Smooth muscle cell of bladder (primary cell): ENCODE measurements at places on chromosomes 5 and 9. TPM values are rescaled to one million over a fixed set of nuclear protein-coding genes. Genes with fewer than 3 reads are reported as not detected.

TPPP gene
- total RNA-seq, result 0.09 and 0.14 TPM in 2 replicates

RNF208 gene
- total RNA-seq, result under 0.01 and 0.18 TPM in 2 replicates

SLCO4C1 gene
- total RNA-seq, result not detected in 2 replicates

ADAMTS6 gene
- total RNA-seq, result 58.6 and 72.2 TPM in 2 replicates

PLGRKT gene
- total RNA-seq, result 9.7 and 12.4 TPM in 2 replicates

IL13 gene
- total RNA-seq, result not detected in 2 replicates

ANKRD18B gene
- total RNA-seq, result 0.28 and 0.46 TPM in 2 replicates

RRAGA gene
- 49.5 and 70.6 TPM in 2 replicates for total RNA-seq

CDO1 gene
- total RNA-seq, result 2.6 and 7.7 TPM in 2 replicates

PCDHGA10 gene
- 4.3 and 5.4 TPM in 2 replicates for total RNA-seq

SPAAR gene
- total RNA-seq, result 0.18 TPM in 1 of 2 replicates, not detected in the other

IGIP gene
- 6.5 and 11.0 TPM in 2 replicates for total RNA-seq

CXCL14 gene
- 0.14 and 0.37 TPM in 2 replicates for total RNA-seq

SYK gene
- under 0.01 TPM in 2 replicates for total RNA-seq

CARTPT gene
- not detected in 2 replicates for total RNA-seq

WDR38 gene
- total RNA-seq, result not detected in 2 replicates

TRIM36 gene
- total RNA-seq, result 0.14 and 0.37 TPM in 2 replicates

SOHLH1 gene
- total RNA-seq, result not detected in 2 replicates

C9orf153 gene
- total RNA-seq, result 0.18 and 0.43 TPM in 2 replicates

PTGES gene
- 92.9 and 108 TPM in 2 replicates for total RNA-seq

SPATA31D4 gene
- not detected in 2 replicates for total RNA-seq

TMEM252 gene
- total RNA-seq, result not detected in 2 replicates

CNTNAP3 gene
- total RNA-seq, result 0.18 and 1.1 TPM in 2 replicates

IFNA2 gene
- total RNA-seq, result not detected in 2 replicates

ADAMTSL1 gene
- 7.4 and 26.1 TPM in 2 replicates for total RNA-seq

ESM1 gene
- 0.57 and 3.3 TPM in 2 replicates for total RNA-seq

MLLT3 gene
- 39.3 and 44.9 TPM in 2 replicates for total RNA-seq

GPX3 gene
- total RNA-seq, result 20.1 and 35.2 TPM in 2 replicates

CEL gene
- 0.14 and 0.18 TPM in 2 replicates for total RNA-seq

ZCCHC7 gene
- total RNA-seq, result 18.2 and 21.6 TPM in 2 replicates

SCGB3A2 gene
- not detected in 2 replicates for total RNA-seq

FAM221B gene
- total RNA-seq, result not detected in 2 replicates

DOK3 gene
- total RNA-seq, result 1.7 and 2.3 TPM in 2 replicates

SFXN1 gene
- total RNA-seq, result 74.4 and 95.9 TPM in 2 replicates
